ENCODE measurements at places on chromosomes 12 and 14.

- DNase-seq, result no peak
Measured at GRCh38 chr12:97375310-97375709, 87.3 kb upstream of the RMST start.

DNA sequence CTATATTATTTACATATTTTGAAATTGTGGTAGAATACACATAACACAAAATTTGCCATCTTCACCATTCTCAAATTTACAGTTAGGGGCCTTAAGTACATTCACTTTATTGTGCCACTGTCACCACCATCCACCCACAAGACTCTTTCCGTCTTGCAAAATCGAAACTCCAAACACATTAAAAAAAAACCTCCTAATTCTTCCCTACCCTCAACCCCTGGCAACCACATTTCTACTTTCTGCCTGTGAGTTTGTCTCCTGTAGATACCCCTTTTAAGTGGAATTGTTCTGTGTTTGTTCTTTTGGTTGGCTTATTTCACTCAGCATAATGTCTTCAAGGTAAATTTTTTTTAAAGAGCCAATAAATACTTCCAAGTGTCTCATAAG, 31.6 kb upstream of the AMIGO2 start:
- no peak for DNase-seq

GRCh38 chr14:101174522-101174838, 271.0 kb upstream of the RTL1 start:
- no peak for DNase-seq

- DNase-seq, result no peak
Measured at GRCh38 chr14:68630081-68630571, 162.7 kb downstream of the ZFP36L1 start.

- DNase-seq, result no peak
Measured at GRCh38 chr12:124369055-124369826, 74.3 kb downstream of the RFLNA start.

- DNase-seq, result no peak
Measured at GRCh38 chr14:103628221-103628683, 759 bp upstream of the KLC1 start.

- DNase-seq, result no peak
Measured at GRCh38 chr12:85804663-85805062, 31.5 kb downstream of the RASSF9 start.

GRCh38 chr12:100858656-100859055, 64.1 kb downstream of the ANO4 start:
- DNase-seq, result no peak

Measured in T follicular helper cell (primary cell).